ENCODE measurements at places on chromosomes 3 and 15. TPM values are rescaled to one million over a fixed set of nuclear protein-coding genes. Genes with fewer than 3 reads are reported as not detected.
A peak's percentile ranks its signal among the peaks of the same experiment; 100 is the strongest.

GRCh38 chr15:80309769-80310384 lies 57.9 kb upstream of the CTXND1 start:
- no peak for DNase-seq
- H3K4me3 ChIP-seq = no peak overlapping the region
- H3K27ac ChIP-seq = no peak overlapping the region
- no peaks in the 10 kb centered on the region for H3K36me3 ChIP-seq
- no peaks in the 10 kb centered on the region for H3K4me1 ChIP-seq

DNA sequence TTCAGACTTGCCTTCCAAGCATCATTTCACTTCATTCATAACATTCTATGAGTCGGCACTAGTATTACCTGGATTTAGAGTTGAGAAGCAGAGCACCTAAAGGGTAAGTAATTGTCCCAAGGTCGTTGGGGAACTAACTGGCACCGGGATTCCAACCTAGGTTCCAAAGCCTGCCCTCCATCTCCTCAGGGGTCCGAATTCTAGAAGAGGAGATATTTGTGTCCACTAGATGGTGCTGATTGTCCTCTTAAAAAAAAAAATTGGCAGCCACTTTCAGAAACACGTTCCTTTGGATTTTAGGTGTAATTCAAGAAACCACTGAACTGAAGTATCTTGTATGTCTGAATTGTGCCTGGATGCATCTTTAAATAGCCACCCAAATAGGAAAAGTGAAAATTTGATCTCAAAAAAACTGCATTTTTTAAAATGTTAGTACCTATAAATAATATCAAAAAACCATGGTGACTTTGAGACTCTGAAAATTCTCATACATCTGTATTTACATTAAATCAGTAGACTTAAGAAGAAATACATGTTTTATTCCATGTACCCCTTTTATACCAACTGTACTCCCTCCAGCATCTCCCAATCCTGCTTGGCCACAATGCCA lies 3.9 kb upstream of the FSIP1 start:
- peaks cover 10% of the 10 kb centered on the region for H3K4me1 ChIP-seq
- DNase-seq = no peak
- H3K27me3 ChIP-seq = no peaks in the 10 kb centered on the region
- no peak overlapping the region for H3K4me3 ChIP-seq
- H3K27ac ChIP-seq = no peak overlapping the region

DNA sequence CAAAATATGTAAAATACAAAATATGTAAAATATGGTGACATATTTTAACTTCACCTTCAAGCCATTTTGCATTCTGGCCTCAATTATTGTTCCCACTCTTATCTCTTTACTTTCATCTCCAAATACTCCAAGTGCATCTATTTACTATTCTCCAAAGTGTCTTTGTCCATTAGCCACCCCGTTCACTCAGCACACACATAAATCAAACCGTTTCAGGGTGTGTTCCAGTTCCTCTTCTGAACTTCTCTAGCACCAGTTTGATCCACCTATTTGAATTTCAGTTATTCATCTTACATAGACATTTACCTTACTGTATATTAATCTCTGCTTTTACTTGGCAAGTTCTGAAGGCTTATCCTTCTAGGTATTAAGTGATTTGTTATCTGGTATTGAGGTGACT lies 45.1 kb downstream of the SGO1 start:
- H3K4me3 ChIP-seq = no peak overlapping the region
- no peaks in the 10 kb centered on the region for H3K4me1 ChIP-seq
- no peak for DNase-seq
- H3K27me3 ChIP-seq = no peaks in the 10 kb centered on the region
- no peak overlapping the region for H3K27ac ChIP-seq

- H3K36me3 ChIP-seq = no peaks in the 10 kb centered on the region
- H3K27me3 ChIP-seq = no peaks in the 10 kb centered on the region
- peak; percentile 16 for DNase-seq
- no peak overlapping the region for H3K27ac ChIP-seq
- H3K4me1 ChIP-seq = no peaks in the 10 kb centered on the region
Observed at GRCh38 chr3:23611737-23612295, 193.9 kb upstream of the UBE2E1 start.

- DNase-seq = no peak
- no peaks in the 10 kb centered on the region for H3K4me1 ChIP-seq
Observed at GRCh38 chr3:156175570-156175969, 55.2 kb downstream of the KCNAB1 start.

GRCh38 chr15:28058082-28058481 lies 41.0 kb downstream of the OCA2 start:
- no peaks in the 10 kb centered on the region for H3K27me3 ChIP-seq
- DNase-seq = no peak
- H3K36me3 ChIP-seq = no peaks in the 10 kb centered on the region
- no peaks in the 10 kb centered on the region for H3K4me1 ChIP-seq

DNA sequence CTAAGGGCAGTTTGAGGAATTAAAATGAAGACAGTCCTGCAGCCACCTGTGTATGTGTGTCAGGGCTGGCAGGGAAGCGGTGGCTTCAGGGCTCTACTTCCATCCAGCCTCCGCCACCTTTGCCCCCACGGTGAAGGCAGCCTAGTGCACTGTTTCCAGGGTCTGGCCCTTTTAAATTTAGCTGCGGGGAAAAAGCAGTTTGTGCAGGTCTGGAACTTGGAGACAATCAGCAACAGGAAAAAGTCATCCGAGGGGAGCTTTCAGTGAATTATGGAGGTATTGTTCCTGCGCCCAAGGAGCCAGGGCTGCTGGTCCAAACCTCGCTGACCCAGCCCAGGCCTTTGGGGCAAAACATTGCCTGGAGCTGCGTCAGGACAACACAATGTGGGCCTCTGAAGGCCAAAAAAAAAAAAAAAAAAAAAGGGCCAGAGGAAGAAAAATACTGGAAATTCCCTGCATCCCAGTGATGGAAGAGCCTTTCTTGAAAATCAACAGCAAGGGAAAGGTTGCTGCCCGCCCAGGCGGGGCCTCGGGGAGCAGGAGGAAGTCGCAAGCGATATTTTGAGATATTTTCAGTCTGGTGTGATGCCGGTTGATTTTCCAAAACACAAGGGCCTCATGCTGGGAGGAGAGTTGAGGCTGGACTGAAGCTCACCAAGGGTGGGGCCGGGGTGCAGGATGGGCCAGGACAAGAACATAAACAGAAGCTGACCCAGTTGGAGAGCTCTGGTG lies 25.5 kb upstream of the FGD5 start:
- DNase-seq = no peak
- H3K4me1 ChIP-seq = no peaks in the 10 kb centered on the region
- no peaks in the 10 kb centered on the region for H3K36me3 ChIP-seq
- H3K27ac ChIP-seq = no peak overlapping the region
- peaks cover 4% of the 10 kb centered on the region for H3K27me3 ChIP-seq
- H3K4me3 ChIP-seq = no peak overlapping the region

DNA sequence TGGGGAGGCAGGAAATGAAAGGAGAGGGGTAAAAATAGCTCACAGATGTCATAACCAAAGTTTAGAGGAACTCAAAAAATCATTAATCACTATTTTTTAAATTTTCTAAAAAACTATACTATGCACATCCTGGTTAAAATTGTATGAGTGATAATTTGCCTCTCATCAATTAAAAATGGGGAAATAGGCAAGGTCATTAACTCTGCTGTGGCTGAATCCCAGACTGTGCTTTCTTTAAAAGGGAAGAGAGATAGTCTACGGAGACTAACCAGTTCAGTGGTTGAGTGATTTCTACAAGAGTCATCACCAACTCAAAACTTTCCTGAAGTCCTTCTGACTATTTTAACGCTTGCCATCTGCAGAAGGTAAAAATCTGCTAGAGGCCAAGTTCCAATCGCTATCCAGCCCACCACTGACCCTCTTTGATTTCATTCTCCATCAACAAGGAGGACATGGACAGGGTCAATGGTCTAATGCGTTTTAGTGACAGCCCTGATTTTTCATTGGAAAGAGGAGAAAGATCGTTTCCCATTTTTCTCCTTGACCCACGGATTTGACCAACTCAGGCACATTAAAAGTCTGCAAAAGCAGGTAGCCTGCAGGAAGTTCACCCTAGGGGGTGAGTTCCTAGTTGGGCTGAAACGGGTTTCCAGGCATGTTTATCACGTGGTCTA lies 850 bp downstream of the SUCLG2 start:
- no peak for DNase-seq
- peak overlapping the region; percentile 89 for H3K27ac ChIP-seq
- peak overlapping the region; percentile 95 for H3K4me3 ChIP-seq
- H3K4me1 ChIP-seq = peaks cover 5% of the 10 kb centered on the region
- no peaks in the 10 kb centered on the region for H3K27me3 ChIP-seq
- no peaks in the 10 kb centered on the region for H3K36me3 ChIP-seq

DNA sequence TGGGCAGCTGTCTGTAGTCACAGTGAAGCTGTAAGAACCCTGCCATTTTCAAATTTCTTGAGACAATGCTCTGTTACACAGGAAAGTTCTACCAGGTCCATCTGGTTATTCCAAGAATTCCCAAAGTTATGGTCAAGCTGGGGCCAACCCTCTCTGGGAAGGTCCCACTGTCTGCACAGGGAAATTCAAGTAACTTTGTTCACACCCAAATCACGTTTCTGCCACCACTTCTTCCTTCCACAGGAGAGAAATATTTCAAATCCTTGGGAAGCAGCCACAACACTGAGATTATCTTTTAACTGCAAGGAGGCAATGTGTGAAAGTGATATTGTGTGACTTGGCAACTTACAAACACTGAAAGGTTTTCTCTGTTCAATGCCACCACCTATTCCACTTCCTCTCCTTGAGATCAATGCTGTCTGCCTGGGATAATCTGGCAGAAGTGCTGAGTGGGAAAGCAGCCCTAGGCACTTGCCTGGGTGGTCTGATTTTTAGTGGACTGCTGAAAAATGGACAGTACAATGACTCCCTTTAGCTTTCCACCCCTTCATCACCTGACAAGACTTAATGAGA lies 5.6 kb downstream of the SCAMP2 start:
- H3K4me1 ChIP-seq = peaks cover 56% of the 10 kb centered on the region
- no peak overlapping the region for H3K27ac ChIP-seq
- no peak for DNase-seq
- H3K4me3 ChIP-seq = no peak overlapping the region
- H3K27me3 ChIP-seq = no peaks in the 10 kb centered on the region
- no peaks in the 10 kb centered on the region for H3K36me3 ChIP-seq

GRCh38 chr3:171704814-171705213 lies 105.5 kb downstream of the PLD1 start:
- H3K4me1 ChIP-seq = no peaks in the 10 kb centered on the region
- H3K36me3 ChIP-seq = peaks cover 8% of the 10 kb centered on the region
- DNase-seq = no peak
- H3K27me3 ChIP-seq = no peaks in the 10 kb centered on the region
- no peak overlapping the region for H3K4me3 ChIP-seq

- no peaks in the 10 kb centered on the region for H3K4me1 ChIP-seq
Observed at GRCh38 chr15:79222808-79223207, 59.7 kb upstream of the ANKRD34C start.

GRCh38 chr15:68602459-68603215 lies 23.8 kb downstream of the CORO2B start:
- H3K36me3 ChIP-seq = no peaks in the 10 kb centered on the region
- no peak for DNase-seq
- no peaks in the 10 kb centered on the region for H3K4me1 ChIP-seq
- no peaks in the 10 kb centered on the region for H3K27me3 ChIP-seq
- no peak overlapping the region for H3K27ac ChIP-seq
- H3K4me3 ChIP-seq = no peak overlapping the region

DNA sequence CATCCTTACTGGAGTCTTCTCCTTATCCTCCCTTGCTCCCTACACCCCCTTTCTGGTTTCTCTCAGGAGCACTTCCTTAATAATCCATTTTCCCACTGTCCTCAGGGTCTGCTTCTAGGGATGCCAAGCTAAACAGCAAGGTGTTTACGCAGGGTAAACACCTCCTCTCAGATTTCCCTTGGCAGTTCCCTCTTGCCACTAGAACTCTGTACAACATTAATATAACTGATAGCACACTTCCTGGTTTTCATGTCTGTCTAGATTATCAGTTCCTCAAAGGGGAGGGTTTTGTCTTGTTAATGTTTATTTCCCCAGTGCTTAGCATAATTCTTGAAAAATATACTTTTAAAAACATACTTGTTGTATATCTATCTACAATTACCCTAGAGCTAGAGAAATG lies 118.0 kb upstream of the SLC24A5 start:
- H3K4me3 ChIP-seq = no peak overlapping the region
- no peak overlapping the region for H3K27ac ChIP-seq
- H3K36me3 ChIP-seq = no peaks in the 10 kb centered on the region

GRCh38 chr3:120119846-120120510 lies 25.7 kb upstream of the GSK3B start:
- no peak for DNase-seq
- H3K27ac ChIP-seq = no peak overlapping the region
- no peaks in the 10 kb centered on the region for H3K4me1 ChIP-seq

GRCh38 chr3:196666001-196666867 lies 26.7 kb downstream of the NRROS start:
- DNase-seq = no peak
- no peaks in the 10 kb centered on the region for H3K36me3 ChIP-seq
- H3K4me1 ChIP-seq = no peaks in the 10 kb centered on the region
- no peak overlapping the region for H3K27ac ChIP-seq
- H3K27me3 ChIP-seq = no peaks in the 10 kb centered on the region

- H3K27me3 ChIP-seq = no peaks in the 10 kb centered on the region
- no peak overlapping the region for H3K4me3 ChIP-seq
- no peak overlapping the region for H3K27ac ChIP-seq
- no peaks in the 10 kb centered on the region for H3K4me1 ChIP-seq
- DNase-seq = no peak
Observed at GRCh38 chr3:172112734-172113120, 73.3 kb downstream of the FNDC3B start.

DNA sequence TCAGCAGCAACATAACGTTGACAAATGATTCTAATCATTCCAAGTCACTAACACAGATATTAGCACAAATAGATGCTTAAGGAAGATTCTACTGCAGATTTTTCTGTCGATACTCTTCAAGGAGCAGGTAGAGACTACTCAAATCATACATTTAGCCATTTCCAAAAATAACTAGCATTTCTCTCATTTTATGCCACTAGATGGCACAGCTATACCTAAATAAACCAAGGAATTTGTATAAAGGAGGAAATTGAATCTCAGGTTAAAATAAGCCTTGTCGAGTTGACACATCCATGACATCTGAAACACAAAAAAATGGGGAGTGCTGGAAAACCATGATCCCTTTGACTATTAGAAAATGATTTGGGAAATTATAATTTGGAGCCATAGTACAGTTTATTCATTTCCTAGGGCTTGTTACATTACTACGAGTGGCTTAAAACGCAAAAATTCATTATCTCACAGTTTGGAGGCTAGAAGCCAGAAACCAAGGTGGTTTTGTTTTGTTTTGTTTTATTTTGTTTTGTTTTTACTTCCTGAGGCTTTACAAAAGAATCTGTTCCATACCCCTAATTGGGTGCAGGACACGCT lies 59.5 kb upstream of the STRIT1 start:
- no peaks in the 10 kb centered on the region for H3K4me1 ChIP-seq
- H3K27ac ChIP-seq = no peak overlapping the region
- H3K4me3 ChIP-seq = no peak overlapping the region
- DNase-seq = no peak

Gene SLC6A1
- 0.56 TPM for total RNA-seq

Gene OR4F6
- total RNA-seq = not detected

Gene SAMD7
- total RNA-seq = not detected

Gene CTNNB1
- 228 TPM for total RNA-seq

Gene FBXO40
- total RNA-seq = not detected

Gene BNC1
- not detected for total RNA-seq

Gene KNG1
- not detected for total RNA-seq

Gene GPR160
- total RNA-seq = 11.2 TPM

Gene RLBP1
- total RNA-seq = not detected

Measured in pancreas (tissue), 10 donors.